ENCODE measurements at places on chromosomes 12 and 14.
A peak's percentile ranks its signal among the peaks of the same experiment; 100 is the strongest.

DNA sequence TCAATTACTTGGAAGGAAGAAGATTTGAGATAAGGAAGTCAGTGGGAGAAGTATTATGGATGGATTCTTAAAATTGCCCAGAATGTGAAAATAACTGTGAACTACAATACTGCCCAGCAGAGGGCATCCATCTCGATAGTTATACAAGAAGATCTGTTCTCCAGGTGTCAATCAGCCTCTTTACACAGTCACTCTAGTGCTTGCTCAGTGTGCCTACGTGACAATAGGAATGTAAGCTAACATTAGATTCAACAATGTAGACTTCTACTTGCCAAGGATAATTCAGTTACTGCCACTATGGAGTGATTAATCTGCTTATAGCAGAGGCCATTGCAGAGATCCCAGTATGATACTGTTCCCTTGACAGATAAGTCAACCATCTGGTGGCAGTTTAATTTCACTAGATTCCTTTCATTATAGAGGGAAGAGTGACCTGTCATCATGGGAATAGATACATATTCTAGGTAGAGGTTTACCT lies 10.6 kb upstream of the MAP4K5 start:
- peak; percentile 55 for DNase-seq

DNA sequence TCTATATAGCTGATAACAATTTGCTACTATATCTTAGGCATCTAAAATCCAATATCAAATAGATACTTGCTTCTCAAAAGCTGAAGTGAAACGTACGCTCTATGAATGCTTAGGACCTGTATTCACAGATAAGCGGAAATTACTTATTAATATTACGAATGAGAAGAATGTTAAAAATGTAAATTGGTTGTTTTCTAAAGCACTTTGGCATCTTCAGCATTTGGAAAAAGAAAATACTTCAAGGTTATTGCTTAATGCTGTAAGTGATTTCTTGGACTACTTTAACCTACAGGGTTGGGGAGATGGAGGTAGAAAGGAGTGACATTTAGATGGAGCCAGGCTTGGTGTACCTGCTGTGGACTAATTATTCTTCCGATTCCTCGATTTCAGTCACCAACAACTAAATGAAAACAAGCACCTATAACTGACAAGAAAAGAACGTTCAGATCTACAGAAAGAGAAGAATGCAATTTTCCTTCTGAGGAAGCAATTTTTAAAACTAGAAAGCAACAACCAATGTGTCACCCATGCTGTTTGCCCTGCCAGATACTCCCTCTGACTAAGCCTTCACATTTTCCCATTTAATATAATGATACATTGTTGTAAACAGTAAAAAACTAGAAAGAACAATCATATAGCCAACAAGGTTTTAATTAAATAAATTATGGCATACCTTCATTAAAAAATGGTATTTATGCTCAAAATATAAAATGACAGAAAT lies 49.3 kb downstream of the SLC25A21 start:
- no peak for DNase-seq

DNA sequence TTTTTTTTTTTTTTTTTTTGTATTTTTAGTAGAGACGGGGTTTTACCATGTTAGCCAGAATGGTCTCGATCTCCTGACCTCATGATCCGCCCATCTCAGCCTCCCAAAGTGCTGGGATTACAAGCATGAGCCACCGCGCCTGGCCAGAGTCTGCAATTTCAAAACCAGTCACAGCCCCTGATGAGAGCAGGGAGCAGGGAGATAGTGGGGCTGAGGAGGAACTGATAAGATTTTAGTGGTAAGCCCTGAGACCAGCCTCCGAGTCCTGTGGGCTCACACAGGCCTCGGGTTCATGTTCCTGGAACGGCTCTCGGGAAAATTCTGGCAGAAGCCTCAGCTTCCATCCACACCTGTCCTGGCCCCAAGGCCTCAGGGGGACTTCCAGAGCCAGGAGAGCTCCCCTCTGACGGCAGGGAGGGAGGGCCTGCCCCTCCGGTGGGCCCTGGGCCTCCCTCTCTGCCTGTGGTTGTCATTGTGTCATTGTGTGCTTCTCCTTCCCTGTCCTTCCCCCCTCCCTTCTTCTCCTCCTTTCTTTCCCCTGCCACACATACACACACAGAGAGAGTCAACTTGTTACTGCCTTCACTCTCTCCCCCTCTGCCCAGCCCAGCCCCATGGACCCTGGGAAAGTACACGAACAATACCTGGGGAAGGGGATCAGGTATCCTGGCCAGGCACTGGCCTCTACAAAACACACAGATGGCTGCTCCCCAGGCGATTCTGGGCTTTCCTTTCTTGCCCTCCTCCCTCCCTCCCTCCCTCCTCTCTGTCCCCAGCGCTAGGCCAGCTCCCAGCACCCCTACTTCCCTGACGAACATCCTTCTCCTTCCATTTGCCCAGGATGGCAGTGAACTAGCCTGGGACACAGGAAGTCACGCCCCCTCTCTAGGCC lies 294.1 kb downstream of the DPF3 start:
- DNase-seq = no peak

DNA sequence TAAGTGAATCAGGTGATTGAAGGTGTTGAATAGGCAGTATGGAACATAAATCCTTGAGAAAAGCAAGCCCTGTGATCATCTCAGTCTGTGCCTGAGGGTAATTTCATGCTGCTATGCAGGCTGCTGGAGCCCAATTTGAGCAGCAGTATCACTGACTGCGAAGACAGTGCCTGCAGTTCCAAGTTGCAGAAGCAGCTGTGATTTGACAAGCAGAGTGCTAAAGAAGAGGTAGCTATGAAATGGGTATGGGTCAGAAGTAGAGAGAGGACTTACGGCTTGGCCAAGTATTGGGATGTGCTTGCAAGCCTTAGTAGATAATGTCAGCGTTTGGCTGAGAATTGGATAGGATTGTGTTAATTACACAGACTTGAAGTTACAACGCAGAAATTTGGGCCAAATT lies 22.5 kb downstream of the PIK3C2G start:
- no peak for DNase-seq

All from colonic mucosa (tissue), 4 donors.